Suppressor macrophage treated with lipopolysaccharide for 4 hours (primary cell): ENCODE measurements at places on chromosomes 12 and 14.

GRCh38 chr14:78951602-78952001, 781.4 kb downstream of the NRXN3 start:
- DNase-seq = no peak

DNA sequence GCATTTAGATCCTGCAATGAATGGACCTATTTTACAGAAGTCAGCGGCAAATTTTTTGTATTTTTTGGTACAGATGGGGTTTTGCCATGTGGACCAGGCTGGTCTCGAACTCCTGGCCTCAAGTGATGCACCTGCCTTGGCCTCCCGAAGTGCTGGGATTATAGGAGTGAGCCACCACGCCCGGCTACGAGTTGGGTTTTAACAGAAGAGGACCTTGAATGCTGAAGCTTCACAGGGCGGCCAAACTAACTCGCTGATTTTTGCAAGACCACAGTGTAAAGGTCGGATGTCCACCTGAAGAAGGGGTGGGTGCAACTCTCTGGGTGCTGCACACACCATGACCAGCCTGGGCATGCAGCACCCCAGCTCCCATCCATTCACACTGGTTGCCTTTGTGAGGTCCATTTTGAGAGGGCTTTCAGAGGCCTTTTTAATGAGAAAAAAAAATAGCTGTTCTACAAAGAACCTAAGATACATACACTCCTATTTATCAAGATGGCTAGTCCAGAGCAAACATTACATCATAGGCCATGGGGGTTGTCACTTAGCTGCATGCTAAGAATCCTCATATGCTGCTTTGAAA, 21.6 kb upstream of the CDK2AP1 start:
- DNase-seq = no peak

GRCh38 chr12:107169200-107169599, 75.9 kb upstream of the CRY1 start:
- DNase-seq = no peak

- no peak for DNase-seq
Observed at GRCh38 chr14:21219561-21220111, 49.6 kb downstream of the HNRNPC start.

GRCh38 chr14:100764471-100765115, 37.9 kb downstream of the DLK1 start:
- DNase-seq = no peak

DNA sequence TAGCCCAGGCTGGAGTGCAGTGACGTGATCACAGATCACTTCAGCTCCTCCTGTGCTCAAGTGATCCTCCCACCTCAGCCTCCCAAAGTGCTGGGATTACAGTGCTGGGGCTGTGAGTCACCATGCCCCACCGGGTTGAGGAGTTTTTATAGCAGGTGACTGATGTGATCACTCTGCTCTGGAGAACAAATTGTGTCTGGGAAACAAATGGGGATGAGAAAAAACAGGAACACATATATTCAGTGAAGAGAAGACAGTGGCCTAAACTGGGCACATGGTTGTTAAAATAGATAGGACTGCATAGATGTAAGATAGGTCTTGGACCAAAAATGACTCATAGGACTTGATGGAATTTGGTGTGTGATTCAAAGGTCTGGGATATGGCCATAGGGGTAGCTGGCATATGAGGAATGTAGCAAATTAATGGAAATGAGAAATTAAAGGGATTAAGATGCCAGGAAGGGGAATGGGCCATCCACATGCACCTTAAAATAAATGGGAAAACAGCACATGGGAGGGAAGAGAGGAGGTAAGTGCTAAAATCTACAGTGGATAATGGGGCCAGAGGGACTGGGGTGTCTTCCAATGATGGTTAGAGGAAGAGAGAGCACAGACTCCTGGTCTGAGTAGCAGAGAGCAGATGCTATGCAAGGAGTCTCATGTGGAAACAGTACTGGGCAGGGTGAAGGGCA, 11.2 kb downstream of the BCAT1 start:
- DNase-seq = no peak

DNA sequence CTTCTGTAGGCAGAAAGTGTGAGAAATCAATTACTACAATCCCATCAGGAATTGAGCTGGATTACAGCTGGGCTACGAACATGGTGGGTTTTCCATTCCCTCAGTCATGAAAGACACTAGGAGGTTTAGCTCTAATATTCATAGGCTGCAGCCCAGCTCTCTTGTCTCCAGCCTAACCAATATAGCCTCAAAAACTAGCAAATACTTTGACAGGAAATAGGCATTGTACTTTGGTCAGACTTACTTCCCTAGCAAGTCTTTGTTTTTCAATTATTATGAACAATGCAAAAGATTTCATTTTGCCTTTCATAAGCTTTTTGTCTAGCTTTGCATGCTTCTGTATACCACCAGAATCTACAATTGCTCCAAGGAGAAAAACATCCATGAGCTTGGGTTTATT, 296.2 kb downstream of the GPHN start:
- no peak for DNase-seq

- no peak for DNase-seq
Observed at GRCh38 chr14:68981539-68981976, 2.5 kb upstream of the ACTN1 start.

DNA sequence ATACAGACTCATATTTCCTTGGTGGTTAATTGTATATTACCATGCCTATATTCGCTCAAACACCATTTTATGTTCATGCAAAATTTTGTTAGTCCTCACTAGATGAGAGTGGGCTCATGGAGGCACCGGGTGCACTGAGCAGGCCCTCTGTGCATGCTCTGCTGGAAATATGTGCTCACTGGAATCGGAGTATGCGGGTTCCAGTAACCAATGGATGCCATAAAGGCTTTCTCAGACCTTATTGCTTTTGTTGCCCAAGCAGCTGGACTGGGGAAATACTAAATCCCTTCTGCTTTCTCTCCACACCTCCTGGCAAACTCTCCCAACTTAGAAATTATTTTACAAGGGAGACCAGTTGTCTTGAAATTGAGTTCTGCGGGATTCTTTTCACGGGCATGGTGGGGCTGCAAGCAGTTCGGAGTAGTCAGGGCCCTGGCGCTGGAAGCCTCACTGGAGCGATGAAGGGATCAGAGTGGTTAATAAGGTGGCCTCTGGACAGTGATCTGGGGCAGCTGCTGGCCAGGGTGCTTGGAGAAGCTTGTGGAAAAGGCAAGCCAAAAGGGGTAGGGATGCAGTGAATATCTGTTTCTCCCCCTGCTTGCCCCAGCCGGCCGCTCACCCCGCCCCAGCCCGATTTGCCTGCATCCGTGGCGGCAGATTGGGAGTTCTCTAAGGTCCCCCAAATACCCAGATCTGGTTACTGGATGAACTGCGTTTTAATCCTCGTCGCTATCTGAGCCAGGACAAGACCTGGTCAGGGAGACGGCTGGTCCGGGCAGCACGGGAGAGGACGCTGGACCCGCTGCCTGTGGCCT, 7.4 kb upstream of the HOXC6 start:
- no peak for DNase-seq

- peak; percentile 7 for DNase-seq
Observed at GRCh38 chr14:98711453-98711852, 560.5 kb downstream of the BCL11B start.

DNA sequence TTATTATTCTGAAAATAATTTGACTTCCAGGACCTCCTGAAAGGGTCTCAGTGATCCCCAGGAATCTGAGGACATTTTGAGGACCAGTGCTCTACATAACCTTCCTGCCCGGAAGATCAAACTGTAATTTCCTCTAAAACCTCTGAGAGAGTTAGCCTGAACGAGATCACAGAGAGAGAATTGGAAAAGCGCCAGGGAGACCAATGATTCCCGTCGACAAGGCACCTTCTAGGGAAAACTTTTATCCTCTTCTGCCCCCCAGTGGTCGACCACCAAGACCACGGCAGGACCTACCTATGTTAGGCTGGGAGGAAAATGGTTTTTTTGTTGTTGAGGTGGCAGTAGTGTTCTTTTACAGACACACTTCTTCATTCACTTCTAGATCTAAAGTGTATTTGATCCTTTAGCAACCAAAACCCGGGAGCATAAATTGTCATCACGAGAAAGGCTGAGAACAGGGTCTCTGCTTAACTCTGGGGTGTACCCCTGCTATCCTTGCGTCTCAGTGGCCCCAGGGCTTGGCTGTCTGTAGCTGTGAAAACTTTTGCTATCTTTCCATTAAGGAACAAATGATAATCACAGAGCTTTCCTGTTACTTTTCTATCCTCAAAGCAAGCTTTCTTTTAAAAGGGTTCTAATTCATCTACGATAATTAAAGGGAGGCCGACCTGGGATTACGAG, 62.9 kb upstream of the NID2 start:
- peak; percentile 61 for DNase-seq

DNA sequence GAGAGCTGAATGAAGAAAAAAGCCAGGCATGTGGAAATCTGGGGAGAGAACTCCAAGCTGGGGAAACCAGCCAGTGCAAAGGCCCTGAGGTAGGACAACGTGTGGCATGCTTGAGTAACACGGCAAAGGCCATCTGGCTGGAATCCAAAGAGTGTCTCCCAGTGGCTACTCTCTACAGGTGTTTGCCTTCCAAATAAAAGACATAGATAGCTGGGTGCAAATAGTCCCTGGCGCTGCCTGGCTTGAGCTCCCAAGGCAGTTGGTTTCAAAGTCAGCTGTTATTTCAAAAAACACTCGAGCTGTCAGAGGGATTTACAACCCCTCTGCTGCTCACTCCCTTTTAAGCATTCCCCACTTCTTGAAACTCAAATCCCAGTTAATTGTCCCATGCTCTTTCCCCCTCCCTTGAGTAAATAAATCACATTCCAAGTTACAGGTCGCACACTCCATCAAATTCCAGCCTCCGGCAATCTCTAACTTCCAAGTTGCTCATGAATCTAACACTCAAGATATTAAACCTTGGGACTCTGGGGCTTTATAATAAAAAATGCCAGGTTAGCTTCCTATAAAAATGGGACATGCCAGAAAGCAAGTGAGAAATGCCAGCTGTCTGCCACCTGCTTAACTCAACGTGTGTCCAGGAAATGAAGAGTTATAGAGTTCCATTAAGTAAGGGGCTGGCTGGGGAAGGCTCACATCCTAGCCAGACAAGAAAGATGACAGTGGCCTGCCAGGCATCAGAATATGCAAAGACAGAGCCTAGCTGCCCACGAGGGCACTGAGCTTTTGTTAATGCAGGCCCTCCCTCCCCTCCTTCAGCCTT, 133.6 kb upstream of the NOS1 start:
- no peak for DNase-seq

- no peak for DNase-seq
Observed at GRCh38 chr12:102407776-102408486, 72.4 kb downstream of the IGF1 start.

GRCh38 chr14:55277972-55278740, 6.9 kb downstream of the FBXO34 start:
- DNase-seq = peak; percentile 77

- no peak for DNase-seq
Observed at GRCh38 chr14:93676416-93676958, 111.8 kb downstream of the PRIMA1 start.

- no peak for DNase-seq
Observed at GRCh38 chr12:82517808-82518207, 159.5 kb downstream of the METTL25 start.

- DNase-seq = no peak
Observed at GRCh38 chr14:91396959-91397815, 20.4 kb downstream of the CCDC88C start.

GRCh38 chr12:90399357-90399756, 555.6 kb downstream of the CCER1 start:
- no peak for DNase-seq

- DNase-seq = no peak
Observed at GRCh38 chr12:120831648-120832267, 72.4 kb downstream of the SPPL3 start.

- no peak for DNase-seq
Observed at GRCh38 chr14:23351681-23352505, 794 bp downstream of the SLC22A17 start.

- DNase-seq = no peak
Observed at GRCh38 chr14:58677517-58677916, 39.8 kb downstream of the DACT1 start.

GRCh38 chr12:65948320-65949008, 124.2 kb downstream of the HMGA2 start:
- DNase-seq = no peak
